ENCODE measurements at places on chromosomes 6 and 20. TPM values are rescaled to one million over a fixed set of nuclear protein-coding genes. Genes with fewer than 3 reads are reported as not detected.

GRCh38 chr20:33709905-33710541 is 10.1 kb downstream of the PXMP4 start:
- H3K4me1 ChIP-seq: peaks cover 22% of the 10 kb centered on the region
- H3K4me3 ChIP-seq: no peak overlapping the region
- H3K27ac ChIP-seq: peak overlapping the region; percentile 40
- DNase-seq: no peak

DNA sequence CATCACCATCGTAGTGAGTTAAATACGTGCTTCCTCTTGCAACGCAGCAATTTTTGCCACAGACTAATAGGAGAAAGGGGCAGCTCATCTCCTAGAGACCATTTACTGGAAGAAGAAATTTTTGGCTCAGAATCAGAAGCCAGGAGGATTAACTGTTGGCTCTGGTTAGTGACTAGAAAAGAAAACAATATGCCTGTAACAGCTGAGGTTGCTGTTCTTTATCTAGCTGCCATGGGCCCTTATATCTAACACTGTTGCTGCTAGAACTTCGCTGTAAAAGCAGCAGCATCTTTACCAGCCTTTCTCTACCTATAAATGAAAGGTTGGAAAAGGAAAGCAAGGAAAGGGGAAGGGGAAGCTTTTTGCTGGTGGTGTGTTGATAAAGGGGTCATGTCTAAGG is 65.9 kb downstream of the FAM135A start:
- DNase-seq: no peak
- H3K4me1 ChIP-seq: no peaks in the 10 kb centered on the region
- H3K27ac ChIP-seq: no peak overlapping the region
- no peak overlapping the region for H3K4me3 ChIP-seq
- no peaks in the 10 kb centered on the region for H3K27me3 ChIP-seq

- no peak for DNase-seq
- no peak overlapping the region for H3K27ac ChIP-seq
- peaks cover 5% of the 10 kb centered on the region for H3K36me3 ChIP-seq
- no peak overlapping the region for H3K4me3 ChIP-seq
- H3K4me1 ChIP-seq: peaks cover 20% of the 10 kb centered on the region
- H3K27me3 ChIP-seq: no peaks in the 10 kb centered on the region
These were observed 56.5 kb downstream of the SHLD1 start for GRCh38 chr20:5806457-5807263.

DNA sequence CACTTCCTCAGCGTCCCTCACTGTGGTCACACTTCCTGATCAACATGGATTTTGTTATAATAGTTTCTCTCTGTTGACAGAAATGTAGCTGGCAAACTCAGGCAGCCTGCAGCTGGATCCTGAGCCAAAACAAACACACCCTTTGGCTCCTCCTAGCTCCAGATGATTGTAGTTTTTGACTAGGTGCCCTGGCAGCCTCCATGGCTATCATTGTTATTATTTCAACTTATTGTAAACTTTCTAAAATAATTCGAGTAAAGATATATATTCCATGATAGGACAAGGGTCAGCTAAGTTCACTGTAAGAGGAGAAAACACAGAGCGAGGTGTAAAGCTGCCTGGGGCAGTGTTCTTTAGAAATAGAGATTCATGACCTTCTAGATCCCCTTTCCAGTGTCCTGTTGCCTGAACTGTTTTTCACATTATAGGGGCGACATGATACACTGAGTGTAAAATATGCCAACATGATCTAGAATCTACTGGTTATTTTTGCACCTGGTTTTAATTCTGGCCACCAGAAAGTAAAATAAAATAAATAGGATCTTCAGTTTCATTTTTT is 98.2 kb upstream of the HDGFL1 start:
- no peak overlapping the region for H3K27ac ChIP-seq
- H3K4me3 ChIP-seq: no peak overlapping the region
- H3K36me3 ChIP-seq: no peaks in the 10 kb centered on the region
- no peaks in the 10 kb centered on the region for H3K4me1 ChIP-seq
- no peak for DNase-seq
- no peaks in the 10 kb centered on the region for H3K27me3 ChIP-seq

DNA sequence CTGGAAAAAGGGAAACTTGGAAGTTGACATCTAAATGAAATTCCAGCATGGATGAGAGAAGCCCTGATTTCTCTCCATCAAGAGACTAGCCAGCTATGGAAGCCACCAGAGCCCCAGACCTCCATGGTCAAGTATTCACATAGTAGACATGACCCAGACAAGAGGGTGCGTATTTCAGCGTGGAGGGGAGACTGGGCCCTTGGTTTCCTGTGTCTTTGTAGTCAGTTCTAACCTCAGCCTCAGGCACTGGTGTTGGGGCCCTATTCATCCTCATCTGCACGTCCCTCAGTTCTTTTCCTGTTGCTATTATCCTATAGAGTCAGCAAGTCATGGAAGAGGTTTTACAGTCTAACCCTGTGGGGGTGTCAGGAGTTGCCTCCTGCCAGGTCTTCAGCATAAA is 12.5 kb downstream of the GNL1 start:
- peaks cover 30% of the 10 kb centered on the region for H3K4me1 ChIP-seq
- H3K27ac ChIP-seq: no peak overlapping the region
- no peaks in the 10 kb centered on the region for H3K27me3 ChIP-seq
- H3K4me3 ChIP-seq: no peak overlapping the region

GRCh38 chr6:146891615-146892265 is 293.0 kb downstream of the ADGB start:
- no peak for DNase-seq
- peaks cover 4% of the 10 kb centered on the region for H3K27me3 ChIP-seq
- H3K4me3 ChIP-seq: no peak overlapping the region
- no peaks in the 10 kb centered on the region for H3K36me3 ChIP-seq
- H3K4me1 ChIP-seq: peaks cover 7% of the 10 kb centered on the region

- no peak overlapping the region for H3K27ac ChIP-seq
- no peaks in the 10 kb centered on the region for H3K36me3 ChIP-seq
- no peaks in the 10 kb centered on the region for H3K4me1 ChIP-seq
- no peak for DNase-seq
- H3K27me3 ChIP-seq: no peaks in the 10 kb centered on the region
These were observed 60.5 kb downstream of the DST start for GRCh38 chr6:56582236-56582635.

- H3K4me1 ChIP-seq: peaks cover 56% of the 10 kb centered on the region
- no peaks in the 10 kb centered on the region for H3K27me3 ChIP-seq
- H3K27ac ChIP-seq: no peak overlapping the region
- H3K36me3 ChIP-seq: peaks cover 73% of the 10 kb centered on the region
- DNase-seq: no peak
These were observed 102.2 kb downstream of the RTN4IP1 start for GRCh38 chr6:106527117-106527516.

GRCh38 chr6:13371421-13372072 is 43.2 kb upstream of the TBC1D7 start:
- no peak overlapping the region for H3K27ac ChIP-seq
- no peak for DNase-seq
- H3K27me3 ChIP-seq: no peaks in the 10 kb centered on the region

DNA sequence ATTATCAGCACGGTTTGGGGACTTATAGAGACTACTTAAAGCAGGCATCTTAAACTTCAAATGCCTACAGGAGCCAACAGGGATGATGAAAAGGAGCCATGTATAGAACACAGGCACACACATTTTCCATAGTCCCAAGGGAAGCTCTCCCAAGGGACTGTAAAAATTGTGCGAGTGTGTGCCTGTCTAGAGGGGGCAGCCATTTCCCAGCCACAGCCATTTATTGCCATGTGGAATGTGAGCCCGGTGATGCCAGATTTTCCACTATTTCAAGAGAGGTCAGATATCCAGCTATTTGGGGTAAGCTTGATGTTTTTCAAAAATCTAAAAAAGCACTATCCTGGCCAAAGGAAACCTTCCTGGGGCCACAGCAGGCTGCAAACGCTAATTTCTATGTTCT is 24.1 kb upstream of the RALY start:
- H3K4me1 ChIP-seq: no peaks in the 10 kb centered on the region
- no peak overlapping the region for H3K27ac ChIP-seq
- H3K27me3 ChIP-seq: peaks cover 4% of the 10 kb centered on the region
- DNase-seq: no peak

- no peak for DNase-seq
- H3K36me3 ChIP-seq: peaks cover 80% of the 10 kb centered on the region
- peaks cover 57% of the 10 kb centered on the region for H3K4me1 ChIP-seq
- H3K27me3 ChIP-seq: no peaks in the 10 kb centered on the region
- H3K4me3 ChIP-seq: peak overlapping the region; percentile 76
- peak overlapping the region; percentile 78 for H3K27ac ChIP-seq
These were observed 4.1 kb downstream of the TRIM38 start for GRCh38 chr6:25966711-25967110.

DNA sequence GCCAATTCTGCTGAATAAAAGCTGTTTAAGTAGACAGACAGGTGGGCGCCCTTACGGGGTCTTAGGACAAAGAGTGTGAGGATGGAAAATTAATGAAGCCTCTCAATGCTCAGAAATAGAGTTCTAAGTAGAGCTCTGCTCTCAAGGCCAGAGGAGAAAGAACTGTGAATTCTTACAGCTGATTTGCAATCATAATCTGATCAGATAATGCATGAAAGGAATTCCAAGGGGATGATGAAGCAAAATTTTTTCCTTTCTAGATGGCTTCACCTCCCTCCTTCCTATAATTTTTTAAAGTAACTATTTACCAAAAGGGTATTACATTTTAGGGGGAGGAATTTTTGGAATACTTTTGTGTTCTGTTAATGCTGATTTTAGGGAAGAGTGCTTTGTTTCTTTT is 308.1 kb upstream of the HS3ST5 start:
- no peak overlapping the region for H3K27ac ChIP-seq
- H3K4me3 ChIP-seq: no peak overlapping the region
- H3K27me3 ChIP-seq: no peaks in the 10 kb centered on the region
- H3K36me3 ChIP-seq: no peaks in the 10 kb centered on the region

Gene BMP2
- total RNA-seq: 0.25 TPM

Gene CRISP2
- total RNA-seq: not detected

Gene SLC32A1
- not detected for total RNA-seq

Gene TOMM6
- 316 TPM for total RNA-seq

Gene ARMC12
- total RNA-seq: 0.89 TPM

Gene STX7
- total RNA-seq: 18.9 TPM

Measured in activated T-helper 2 cell treated with anti-CD3 and anti-CD28 coated beads, Interferon-gamma antibody, Interleukin-2, Interleukin-4, amounts not matched to agents 10 μg/mL and 5 μg/mL and 100 μg/mL, durations not matched to agents 14 hours and 24 hours and 36 hours (primary cell).